ENCODE measurements at places on chromosomes 2 and 18.

DNA sequence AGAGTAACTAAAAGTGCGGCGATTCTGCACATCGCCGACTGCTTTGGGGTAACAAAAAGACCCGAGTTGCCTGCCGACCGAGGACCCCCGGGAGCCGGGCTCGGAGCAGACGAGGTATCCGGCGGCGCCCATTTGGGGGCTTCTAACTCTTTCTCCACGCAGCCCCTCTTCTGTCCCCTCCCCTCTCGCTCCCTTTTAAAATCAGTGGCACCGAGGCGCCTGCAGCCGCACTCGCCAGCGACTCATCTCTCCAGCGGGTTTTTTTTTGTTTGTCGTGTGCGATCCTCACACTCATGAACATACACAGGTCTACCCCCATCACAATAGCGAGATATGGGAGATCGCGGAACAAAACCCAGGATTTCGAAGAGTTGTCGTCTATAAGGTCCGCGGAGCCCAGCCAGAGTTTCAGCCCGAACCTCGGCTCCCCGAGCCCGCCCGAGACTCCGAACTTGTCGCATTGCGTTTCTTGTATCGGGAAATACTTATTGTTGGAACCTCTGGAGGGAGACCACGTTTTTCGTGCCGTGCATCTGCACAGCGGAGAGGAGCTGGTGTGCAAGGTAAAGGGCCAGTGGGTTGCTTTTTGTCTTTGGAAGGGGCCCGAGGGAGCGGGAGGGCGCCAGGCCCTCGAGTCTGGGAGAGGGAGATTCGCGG lies 1.4 kb downstream of the TRIB2 start:
- peak; percentile 28 for DNase-seq

- DNase-seq, result no peak
These were observed 8.2 kb upstream of the CCDC195 start for GRCh38 chr2:224724331-224724730.

DNA sequence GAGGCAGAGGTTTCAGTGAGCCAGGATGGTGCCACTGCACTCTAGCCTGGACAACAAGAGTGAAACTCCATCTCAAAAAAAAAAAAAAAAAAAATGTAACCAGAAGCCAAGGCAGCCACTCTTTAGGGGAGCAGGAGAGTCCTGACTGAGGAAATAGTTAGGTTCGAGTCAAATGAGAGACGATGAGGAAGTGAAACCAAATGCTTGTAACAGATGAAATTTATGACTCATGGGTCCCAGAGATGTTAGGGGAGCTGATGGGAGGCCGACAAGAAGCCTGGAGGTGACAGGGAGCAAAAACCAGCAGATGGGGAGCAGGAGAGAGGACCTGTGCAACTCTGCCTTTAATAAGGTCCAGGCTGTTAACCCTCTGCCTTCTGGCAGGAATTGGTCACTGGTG lies 756.1 kb upstream of the DDX18 start:
- DNase-seq, result no peak

DNA sequence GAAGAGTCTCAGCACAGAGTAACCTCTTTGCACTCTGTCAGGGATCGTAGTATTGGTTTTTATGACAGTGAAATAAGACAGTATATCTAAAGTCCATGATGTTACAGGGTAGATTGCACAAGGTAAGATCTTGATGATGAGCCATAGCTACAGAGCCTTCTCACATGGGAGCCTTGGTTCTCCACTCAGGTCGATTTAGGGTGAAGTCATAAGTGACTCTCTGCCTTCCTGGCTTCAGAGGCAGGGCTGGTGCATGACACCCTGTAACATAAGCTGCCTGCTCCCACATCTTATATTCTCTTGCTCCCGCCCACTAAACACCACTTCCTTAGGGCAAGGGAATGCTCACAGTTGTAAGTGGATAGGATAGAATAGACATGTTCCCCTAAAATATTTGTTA lies 13.3 kb downstream of the DAPL1 start:
- no peak for DNase-seq

DNA sequence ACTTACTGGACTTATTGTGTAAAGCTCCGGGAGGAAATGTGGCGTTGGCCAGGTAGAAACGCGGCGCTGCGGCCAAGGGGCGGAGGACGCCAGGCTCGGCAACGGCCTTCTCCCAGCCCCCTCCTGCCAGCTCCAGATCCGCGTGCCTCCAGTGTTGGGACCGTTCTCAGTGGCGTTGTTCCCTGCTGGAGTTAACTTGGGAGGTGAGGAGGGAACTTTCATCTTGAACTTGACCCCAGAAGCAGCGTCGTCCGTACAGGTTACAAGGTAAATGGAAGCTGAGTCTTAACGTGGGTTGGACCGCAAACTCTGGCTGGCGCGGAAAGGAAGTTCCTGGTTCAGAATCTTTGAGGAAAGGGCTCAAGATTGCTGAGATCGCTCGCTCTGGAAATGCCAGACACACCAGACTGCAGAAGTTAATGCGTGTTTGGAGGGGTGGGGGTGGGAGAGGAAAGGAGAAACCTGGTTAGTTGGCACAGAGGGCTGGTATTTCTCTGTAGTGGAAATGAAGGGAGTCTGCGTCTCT lies 1.3 kb downstream of the TANC1 start:
- DNase-seq, result no peak

DNA sequence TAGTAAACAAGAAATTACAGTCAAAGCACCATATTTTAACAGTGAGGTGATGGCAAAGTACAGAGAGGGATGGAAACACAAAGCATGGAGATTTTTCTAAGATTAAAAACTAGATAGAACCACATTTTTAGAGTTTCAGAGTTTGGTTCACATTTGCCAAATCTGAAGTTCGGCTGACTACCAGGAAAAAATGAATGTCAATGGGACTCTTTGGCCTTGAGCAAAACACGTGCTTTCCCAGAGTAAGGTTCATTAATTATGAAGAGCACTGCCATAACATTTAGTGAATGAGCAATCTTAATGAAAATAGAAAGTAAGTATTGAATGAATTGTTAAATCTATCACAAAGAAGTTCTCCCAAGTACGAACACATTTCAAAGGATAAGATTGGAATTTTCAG lies 571.2 kb upstream of the VRK2 start:
- no peak for DNase-seq

- DNase-seq, result no peak
These were observed 246.5 kb upstream of the SPRED2 start for GRCh38 chr2:65678779-65679391.

DNA sequence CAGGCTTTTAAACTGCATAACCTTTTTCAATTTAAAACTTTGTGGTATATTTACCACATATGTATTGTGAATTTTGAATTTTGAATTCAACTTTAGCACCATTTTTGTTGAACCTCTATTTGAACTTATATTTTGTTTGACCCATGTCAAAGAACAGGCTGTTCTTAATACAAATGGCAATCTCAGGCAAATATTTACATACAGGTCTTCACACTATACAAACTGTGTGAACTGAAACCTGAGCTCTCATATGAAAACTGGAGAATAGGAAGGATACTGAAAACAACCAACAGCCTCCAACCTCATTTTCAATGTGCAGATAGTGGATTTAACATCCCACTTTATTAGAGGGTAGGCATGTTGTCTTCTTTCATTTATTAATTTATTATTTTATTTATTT lies 491.8 kb downstream of the KCNJ3 start:
- DNase-seq, result no peak

DNA sequence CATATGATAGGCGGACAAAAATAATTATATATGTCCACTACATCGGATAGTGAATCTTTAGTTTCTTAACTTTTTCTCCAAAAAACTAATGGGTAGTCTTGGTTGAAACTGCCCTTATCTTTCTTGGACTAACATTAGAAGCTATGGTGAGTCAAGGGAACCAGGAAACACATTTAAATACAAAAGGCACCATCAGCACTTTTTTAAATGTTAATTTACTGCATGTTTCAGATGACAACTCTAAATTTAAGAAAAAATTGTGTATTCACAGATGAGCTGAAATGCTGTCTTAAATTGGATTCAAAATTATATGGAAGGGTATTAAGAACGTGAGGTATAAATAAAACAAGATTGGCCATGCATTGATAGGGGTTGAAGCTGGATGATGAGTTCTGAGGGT lies 75.6 kb upstream of the CERS6 start:
- DNase-seq, result no peak
